ENCODE measurements at places on chromosomes 5 and 9.

DNA sequence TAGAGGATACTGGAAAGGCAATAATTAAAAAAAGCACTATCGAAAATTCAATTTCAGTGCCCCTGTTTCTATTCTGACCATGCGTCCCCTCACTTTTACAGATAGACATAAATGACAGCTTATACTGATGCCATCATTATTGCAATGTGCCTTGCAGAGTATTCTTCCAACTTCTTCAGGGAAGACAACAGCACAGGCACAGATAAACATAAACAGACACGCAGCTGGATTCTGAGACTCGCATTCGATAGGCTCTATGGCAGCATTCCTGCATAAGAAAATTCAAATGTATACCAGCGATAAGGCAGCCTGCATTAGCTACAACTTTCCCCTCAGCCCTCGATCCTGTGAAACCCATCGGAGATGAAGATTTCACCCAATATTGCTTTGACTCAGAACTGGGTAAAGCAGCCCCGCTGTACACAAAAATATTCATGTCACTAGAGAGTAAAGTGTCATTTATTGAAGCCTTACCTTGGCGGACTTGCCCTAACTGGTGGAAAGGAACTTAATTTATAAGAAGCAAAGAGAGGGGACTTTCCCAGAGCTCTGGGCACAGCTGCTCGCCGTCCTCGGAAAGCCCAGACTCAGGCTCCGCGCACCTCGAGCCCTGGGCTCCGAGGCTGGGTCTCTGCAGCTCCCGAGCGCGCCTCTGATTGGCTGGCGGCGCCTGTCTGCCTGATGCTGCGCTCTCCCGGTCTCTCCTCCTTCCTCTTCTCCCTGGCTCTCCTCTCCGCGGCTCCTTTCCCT lies at the start of gene CDH18:
TSS of gene CDH18 (minus strand) at position 589 of the 750 bp plus-strand sequence. CDS start 149,214 bp downstream, outside the sequence.
- DNase-seq, result peak; percentile 2

- DNase-seq, result no peak
Measured at GRCh38 chr5:168106008-168106761, 185.3 kb upstream of the WWC1 start.

- DNase-seq, result no peak
Measured at GRCh38 chr5:54215233-54215736, 95.1 kb downstream of the ARL15 start.

- no peak for DNase-seq
Measured at GRCh38 chr5:73974871-73975360, 348.9 kb downstream of the ARHGEF28 start.

DNA sequence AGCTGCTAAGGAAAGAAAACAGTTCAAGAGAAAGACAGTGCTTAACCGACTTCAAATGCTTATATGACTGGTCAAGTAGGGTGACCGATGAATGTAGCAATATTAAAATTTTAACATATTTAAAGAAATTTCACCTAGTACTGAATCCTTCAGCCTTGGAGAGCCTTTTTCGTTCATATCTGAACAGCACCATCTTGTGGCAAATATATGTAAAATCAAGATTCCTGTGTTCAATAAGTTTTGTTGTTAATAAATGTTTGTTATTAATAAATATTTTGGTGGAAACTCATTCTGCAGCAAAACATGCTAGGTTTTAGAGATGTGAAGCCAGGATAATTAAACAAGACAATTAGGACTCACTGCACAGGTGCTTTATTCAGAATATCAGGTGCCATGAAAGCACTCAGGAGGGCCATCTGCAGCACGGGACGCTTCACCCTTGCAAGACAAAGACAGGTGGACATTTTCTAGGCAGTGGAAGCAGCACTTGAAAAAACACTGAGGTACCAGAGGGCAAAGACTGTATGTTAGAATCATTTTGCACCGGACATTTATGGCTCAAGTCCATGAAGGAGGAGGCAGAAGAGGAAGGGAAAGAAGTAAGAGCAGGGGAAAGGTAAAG lies 15.6 kb downstream of the TICAM2 start:
- no peak for DNase-seq

- DNase-seq, result no peak
Measured at GRCh38 chr5:144983101-144983500, 812.4 kb downstream of the KCTD16 start.
